ENCODE measurements at places on chromosomes 1 and 21. TPM values are rescaled to one million over a fixed set of nuclear protein-coding genes. Genes with fewer than 3 reads are reported as not detected.
A peak's percentile ranks its signal among the peaks of the same experiment; 100 is the strongest.

The PGBD5 gene
- total RNA-seq = 0.90 TPM

The HEYL gene
- total RNA-seq = not detected

The TNFRSF9 gene
- total RNA-seq = 6.4 TPM

The KCNJ15 gene
- total RNA-seq = not detected

The OR2T11 gene
- total RNA-seq = not detected

The RGL1 gene
- 0.40 TPM for total RNA-seq

The GNPAT gene
- total RNA-seq = 23.1 TPM

The FCRL6 gene
- total RNA-seq = 309 TPM

The SYDE2 gene
- not detected for total RNA-seq

The MAB21L3 gene
- total RNA-seq = not detected

The IGFN1 gene
- not detected for total RNA-seq

- no peak for DNase-seq
Observed at GRCh38 chr21:31225713-31226112, 118.3 kb downstream of the TIAM1 start.

DNA sequence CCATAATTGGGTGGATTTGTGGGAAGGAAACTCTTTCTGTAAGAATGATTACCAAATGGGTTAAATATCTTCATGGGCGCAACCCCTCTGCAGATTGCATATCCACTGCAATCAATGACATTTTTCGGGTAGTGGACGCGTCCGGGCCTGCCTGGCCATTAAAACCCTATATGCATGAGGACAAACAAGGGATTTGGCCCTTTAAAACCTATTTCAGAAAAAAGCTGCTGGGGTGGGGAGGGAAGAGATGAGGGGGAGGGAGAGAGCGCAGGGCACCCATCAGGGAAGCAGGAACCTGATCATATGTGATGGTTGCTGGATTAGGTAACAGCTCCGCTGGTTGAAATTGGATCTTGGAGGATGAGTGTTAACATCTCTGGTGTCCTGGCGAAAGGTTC is 228.8 kb downstream of the PBX1 start:
- DNase-seq = no peak

DNA sequence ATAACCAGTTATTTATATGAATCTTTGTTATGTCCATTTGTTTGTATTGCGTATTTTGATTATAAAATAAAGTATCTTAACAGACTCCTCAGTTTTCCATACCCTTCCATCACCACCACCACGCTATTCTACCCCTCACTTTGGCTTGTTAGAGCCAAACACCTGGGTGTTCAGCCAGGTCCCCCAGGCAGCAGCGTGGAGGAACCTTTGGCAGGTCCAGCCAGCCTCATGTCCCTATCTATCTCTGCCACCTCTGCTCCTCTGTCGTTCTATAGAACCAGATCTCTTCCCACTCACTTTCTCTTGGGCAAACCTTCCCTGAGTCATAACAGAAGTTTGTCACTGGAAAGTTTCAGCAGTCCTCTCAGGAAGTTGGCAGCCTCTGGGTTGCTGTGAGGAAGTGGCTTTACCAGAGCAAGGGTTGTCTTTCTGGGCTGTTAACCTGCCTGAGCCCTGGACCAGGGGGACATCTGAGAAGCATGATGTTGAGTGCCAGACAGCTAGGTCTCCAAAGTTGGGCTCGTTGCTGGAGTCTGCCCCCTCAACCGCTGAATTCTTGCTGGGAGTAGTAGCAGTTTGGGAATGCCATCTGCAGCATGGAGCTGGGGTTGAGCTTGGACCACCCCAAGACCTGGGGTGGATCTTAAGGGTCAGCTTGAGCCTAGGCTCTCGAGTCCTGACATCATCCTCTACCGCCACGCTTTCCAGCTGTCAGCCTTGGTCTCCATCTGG is 996 bp upstream of the SH3BGRL3 start:
- DNase-seq = peak; percentile 60

GRCh38 chr21:43997766-43998742 is 14.1 kb upstream of the TRAPPC10 start:
- DNase-seq = no peak

GRCh38 chr1:241848686-241849344 is 811 bp downstream of the EXO1 start:
- DNase-seq = no peak

- no peak for DNase-seq
Observed at GRCh38 chr1:178294654-178295053, 200.8 kb downstream of the RASAL2 start.

- DNase-seq = no peak
Observed at GRCh38 chr1:19744335-19744743, 55.4 kb downstream of the TMCO4 start.

DNA sequence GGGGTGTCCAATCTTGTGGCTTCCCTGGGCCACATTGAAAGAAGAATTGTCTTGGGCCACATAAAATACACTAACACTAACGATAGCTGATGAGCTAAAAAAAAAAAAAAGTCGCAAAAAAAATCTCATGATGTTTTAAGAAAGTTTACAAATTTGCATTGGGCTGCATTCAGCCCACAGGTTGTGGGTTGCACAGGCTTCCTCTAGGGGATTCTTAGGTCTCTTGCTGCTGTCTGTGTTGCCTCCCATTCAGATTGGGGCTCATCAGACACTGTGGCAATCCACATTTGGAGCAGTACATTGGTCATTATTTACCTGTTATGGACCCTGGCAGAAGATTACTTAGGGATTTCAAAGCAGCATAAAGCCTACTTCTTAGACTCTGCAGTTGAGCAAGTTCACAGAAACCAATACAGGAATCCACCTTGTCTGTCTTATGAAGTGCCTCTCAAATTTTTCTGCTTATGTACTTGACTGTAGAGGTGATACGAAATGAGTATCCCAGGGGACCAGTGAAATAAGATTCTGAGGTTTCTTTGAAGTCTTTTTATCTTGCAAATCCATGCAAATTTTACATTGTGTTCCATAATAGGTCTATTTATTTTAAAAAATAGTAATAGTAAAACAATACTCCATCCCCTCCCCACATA is 205.5 kb downstream of the RPS6KC1 start:
- DNase-seq = no peak

- no peak for DNase-seq
Observed at GRCh38 chr1:1529936-1530335, 10.5 kb downstream of the TMEM240 start.

- no peak for DNase-seq
Observed at GRCh38 chr1:228983231-228983660, 248.0 kb downstream of the RHOU start.

- DNase-seq = no peak
Observed at GRCh38 chr1:229150518-229150917, 120.4 kb upstream of the RAB4A start.

- no peak for DNase-seq
Observed at GRCh38 chr1:220711056-220711809, 21.1 kb downstream of the C1orf115 start.

DNA sequence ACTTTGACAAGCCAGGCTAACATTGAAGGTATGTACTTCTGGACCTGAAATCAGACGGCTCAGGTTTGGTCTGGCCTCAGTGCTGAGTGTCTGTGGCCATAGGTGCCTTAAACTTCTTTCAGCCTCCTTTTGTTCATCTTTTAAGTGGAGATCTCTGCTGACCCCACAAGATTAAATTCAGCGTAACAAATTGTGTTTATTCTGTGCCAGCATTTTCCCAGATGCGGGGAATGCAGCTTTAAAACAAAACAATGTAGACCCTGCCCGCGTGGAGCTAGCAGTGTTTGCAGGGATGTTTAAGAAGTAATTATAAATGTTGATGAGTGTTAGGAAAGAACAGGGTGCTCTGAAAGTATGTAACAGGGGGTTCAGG is 923 bp downstream of the CAP1 start:
- DNase-seq = no peak

- DNase-seq = no peak
Observed at GRCh38 chr1:156284112-156284511, at the start of gene TMEM79. Gene TMEM79 (plus strand): TSS chr1:156284325. CDS start chr1:156285227, 902 bp downstream.

- no peak for DNase-seq
Observed at GRCh38 chr1:228212415-228212965, 4.6 kb downstream of the OBSCN start.

GRCh38 chr21:32962268-32962667 is 63.5 kb upstream of the OLIG2 start:
- DNase-seq = no peak

- DNase-seq = no peak
Observed at GRCh38 chr1:116432655-116433265, 59.7 kb downstream of the ATP1A1 start.

- DNase-seq = no peak
Observed at GRCh38 chr21:15001857-15002606, 62.8 kb downstream of the NRIP1 start.

DNA sequence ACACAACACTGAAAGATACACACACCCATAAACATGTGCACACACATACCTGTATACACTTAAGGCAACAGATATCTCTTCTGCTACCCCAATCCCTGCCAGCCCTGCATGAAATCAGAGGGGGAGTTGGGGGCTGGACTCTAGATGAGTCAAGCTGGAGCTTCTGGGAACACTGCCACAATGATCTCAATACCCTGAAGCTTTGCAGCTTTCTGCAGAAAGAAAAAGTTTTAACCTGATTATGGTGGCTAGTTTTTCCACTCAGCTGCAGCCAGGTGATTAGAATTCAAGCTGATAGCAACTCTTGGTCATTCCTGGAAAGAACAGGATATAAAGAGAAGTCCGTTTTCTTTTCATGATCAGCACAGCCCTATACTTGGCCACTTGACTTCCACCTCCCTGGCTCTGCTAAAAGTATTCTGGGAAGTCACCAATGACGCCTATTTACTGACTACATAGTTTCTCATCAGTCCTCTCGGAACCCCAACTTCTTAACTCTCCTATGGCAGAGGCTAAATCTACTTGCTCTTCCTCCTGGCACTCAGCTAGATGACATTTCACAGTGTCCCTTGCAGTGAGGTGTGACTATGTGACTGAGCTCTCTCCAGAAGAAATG is 20.7 kb upstream of the DNASE2B start:
- no peak for DNase-seq

GRCh38 chr1:25187077-25187476 is 45.2 kb downstream of the SYF2 start:
- DNase-seq = no peak

DNA sequence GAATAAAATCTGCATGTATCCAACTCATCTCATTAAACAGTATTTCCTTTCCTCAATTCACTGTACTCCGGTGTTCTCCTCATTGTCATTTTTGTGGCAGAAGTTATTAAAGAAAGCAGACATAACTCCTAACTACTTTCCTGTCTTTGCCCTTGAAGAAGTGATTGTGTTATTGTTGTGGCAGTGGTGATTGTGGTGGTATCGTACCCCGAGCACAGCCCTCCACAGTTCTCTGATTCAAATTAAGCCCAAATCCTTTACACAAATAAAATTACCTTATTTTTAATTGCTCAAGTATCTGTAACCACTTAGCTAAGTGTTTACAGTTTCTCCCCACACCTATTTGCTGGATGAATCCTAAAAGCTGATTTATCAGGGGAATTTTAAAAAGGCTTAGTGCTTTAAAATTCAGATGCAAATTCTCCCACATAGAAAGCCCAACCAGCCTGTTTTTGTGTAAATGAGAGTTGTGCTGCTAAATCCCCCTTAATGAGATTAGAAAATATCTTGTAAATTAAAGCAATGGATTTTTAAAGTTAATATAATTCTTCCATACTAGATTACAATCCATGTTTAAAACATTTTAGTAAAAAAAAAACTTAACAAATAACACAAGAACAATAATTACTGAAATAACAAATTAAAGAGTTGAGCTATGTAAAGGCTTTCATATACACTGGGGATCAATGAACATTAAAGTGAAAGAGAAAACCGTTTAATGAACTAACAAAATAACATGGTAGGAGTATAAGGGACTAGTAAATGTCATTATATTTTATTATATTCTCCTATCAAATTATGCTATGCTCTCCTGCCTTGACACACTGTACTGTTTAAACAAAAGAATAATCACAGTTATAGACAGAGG is 259.0 kb downstream of the NEGR1 start:
- DNase-seq = no peak

DNA sequence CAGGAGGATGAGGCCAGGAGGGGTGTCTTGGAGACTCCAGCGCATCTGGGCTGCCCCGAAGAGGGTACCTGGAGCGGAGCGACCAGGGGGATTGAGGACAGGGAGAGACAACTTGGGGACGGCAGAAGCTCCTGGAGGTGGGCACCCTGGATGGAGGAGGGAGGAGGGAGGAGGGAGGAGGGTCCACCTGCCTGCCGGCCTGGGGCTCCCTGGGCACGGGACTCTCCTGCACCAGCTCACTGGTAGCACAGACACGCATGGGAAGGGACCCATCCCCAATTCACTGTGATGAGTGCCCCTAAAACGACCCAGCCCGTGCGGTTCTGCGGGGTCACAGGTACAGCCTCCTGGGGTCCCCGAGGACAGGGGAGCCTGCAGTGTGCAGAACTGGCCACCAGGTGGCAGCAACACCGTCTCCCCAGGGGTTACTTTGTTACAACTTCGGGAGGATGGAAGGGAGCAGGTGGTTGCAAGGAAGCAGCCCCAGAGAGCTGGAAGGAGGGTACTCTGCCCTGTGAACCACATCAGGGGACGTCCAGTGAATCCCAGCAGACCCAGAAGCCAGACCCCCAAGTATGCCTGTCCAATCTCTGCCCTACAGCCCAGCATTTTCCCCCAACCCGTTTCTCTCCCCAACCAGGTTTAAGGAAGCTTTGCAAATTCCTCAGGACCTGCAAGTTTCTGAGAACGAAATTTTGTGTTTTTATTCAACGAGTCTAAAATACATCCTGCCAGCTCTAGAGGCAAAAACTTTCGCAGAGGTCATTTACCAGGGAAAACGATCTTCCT is 482.4 kb downstream of the NPHP4 start:
- DNase-seq = peak; percentile 79

- no peak for DNase-seq
Observed at GRCh38 chr1:162165528-162165927, 96.0 kb downstream of the NOS1AP start.

- DNase-seq = no peak
Observed at GRCh38 chr21:34043333-34043732, 30.0 kb upstream of the MRPS6 start.

DNA sequence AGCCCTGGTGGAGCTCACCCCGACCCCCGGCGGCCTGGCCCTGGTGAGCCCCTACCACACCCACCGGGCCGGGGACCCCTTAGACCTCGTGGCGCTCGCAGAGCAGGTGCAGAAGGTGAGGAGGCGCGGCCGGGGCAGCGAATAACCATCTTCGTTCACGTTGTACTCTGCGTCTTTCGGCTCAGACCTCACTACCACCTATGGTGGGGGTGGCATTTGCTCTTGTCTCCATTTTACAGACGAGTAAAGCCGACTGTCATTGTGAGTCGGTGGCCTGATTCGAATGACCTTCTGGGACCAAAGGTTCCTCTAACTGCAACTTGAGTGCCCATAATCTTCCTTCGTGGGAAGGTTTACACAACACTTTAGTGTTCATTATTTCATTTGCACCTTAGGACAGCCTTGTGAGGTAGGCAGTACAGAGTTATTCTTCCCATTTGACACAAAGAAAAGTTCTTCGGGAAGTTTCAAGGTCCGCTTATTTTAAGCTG is 506 bp downstream of the C1orf50 start:
- DNase-seq = no peak

DNA sequence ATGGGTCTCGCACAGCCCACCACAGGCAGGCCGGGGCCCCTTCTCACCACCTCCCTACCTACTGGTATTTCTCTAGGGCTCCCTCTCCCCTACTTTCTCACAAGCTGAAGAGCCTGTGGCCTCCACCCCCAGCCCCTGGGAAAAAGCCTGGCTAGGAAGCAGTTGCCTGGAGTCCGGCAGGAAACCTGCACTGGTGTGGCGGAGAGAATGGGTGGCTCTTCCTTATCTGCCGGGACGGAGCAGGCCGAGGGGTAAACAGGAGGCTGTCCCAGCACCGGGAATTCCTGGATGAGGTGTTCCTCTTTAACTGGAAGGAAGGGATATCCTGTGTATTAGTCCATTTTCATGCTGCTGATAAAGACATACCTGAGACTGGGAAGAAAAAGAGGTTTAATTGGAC is 125.8 kb downstream of the TLR5 start:
- DNase-seq = no peak

All from natural killer cell (primary cell).